Effector memory CD4-positive, alpha-beta T cell (primary cell): ENCODE measurements at places on chromosomes 13 and 19.

- peaks cover 14% of the 10 kb centered on the region for H3K4me1 ChIP-seq
- peaks cover 15% of the 10 kb centered on the region for H3K27me3 ChIP-seq
- no peak overlapping the region for H3K27ac ChIP-seq
- H3K36me3 ChIP-seq, result no peaks in the 10 kb centered on the region
- H3K4me3 ChIP-seq, result no peak overlapping the region
Observed at GRCh38 chr19:19207637-19208572, 3.9 kb upstream of the NCAN start.

GRCh38 chr13:91045351-91046034 is 302.0 kb upstream of the MIR17HG start:
- no peaks in the 10 kb centered on the region for H3K36me3 ChIP-seq
- no peaks in the 10 kb centered on the region for H3K27me3 ChIP-seq
- DNase-seq, result no peak
- H3K4me1 ChIP-seq, result no peaks in the 10 kb centered on the region

- H3K4me3 ChIP-seq, result no peak overlapping the region
- peaks cover 6% of the 10 kb centered on the region for H3K27me3 ChIP-seq
- no peak for DNase-seq
- H3K27ac ChIP-seq, result no peak overlapping the region
Observed at GRCh38 chr13:20942938-20943559, 40.5 kb upstream of the XPO4 start.

GRCh38 chr13:108597943-108598342 is 31.5 kb upstream of the MYO16 start:
- H3K4me1 ChIP-seq, result no peaks in the 10 kb centered on the region
- no peaks in the 10 kb centered on the region for H3K36me3 ChIP-seq
- no peak overlapping the region for H3K4me3 ChIP-seq

- no peak overlapping the region for H3K4me3 ChIP-seq
- H3K4me1 ChIP-seq, result no peaks in the 10 kb centered on the region
- H3K27ac ChIP-seq, result no peak overlapping the region
- peaks cover 4% of the 10 kb centered on the region for H3K27me3 ChIP-seq
- DNase-seq, result no peak
Observed at GRCh38 chr13:112348642-112349345, 27.4 kb upstream of the SPACA7 start.

DNA sequence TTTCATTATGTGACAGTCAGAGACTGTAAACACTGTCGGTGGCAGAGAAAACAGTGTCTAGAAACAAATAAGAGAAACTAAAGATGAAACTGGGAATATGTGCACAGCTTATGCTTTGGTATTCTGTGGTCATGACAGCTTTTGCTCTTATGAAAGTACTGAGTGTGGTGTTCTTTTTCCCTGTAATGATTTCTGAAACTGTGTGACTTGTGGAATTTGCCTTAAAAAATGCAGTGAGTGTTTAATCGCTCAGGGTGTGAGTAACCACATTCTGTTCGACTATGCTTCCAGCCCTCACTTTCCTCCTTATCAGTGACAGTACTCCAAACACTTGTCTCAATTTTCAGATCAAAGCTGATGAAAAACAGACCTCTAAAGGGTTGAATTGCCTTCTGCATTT is 66.9 kb upstream of the DIAPH3 start:
- H3K4me1 ChIP-seq, result no peaks in the 10 kb centered on the region
- no peak overlapping the region for H3K27ac ChIP-seq
- H3K27me3 ChIP-seq, result no peaks in the 10 kb centered on the region
- H3K36me3 ChIP-seq, result no peaks in the 10 kb centered on the region
- DNase-seq, result no peak

DNA sequence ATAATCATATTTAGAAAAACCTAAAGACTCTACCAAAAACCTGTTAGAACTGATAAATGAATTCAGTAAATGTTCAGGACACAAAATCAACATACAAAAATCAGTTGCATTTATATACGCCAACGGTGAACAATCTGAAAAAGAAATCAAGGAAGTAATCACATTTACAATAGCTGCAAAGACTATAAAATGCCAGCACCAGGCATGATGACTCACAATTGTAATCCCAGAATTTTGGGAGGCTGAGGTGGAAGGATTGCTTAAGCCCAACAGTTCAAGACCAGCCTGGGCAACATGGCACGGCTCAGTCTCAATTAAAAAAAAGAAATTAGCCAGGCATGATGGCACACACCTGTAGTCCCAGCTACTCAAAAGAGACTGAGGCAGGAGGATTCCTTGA is 7.0 kb downstream of the ZNF562 start:
- no peaks in the 10 kb centered on the region for H3K4me1 ChIP-seq
- H3K27me3 ChIP-seq, result no peaks in the 10 kb centered on the region

- H3K4me3 ChIP-seq, result no peak overlapping the region
- H3K27me3 ChIP-seq, result no peaks in the 10 kb centered on the region
- no peaks in the 10 kb centered on the region for H3K36me3 ChIP-seq
- H3K27ac ChIP-seq, result no peak overlapping the region
- DNase-seq, result no peak
Observed at GRCh38 chr19:6167115-6167514, 31.6 kb downstream of the ACSBG2 start.

DNA sequence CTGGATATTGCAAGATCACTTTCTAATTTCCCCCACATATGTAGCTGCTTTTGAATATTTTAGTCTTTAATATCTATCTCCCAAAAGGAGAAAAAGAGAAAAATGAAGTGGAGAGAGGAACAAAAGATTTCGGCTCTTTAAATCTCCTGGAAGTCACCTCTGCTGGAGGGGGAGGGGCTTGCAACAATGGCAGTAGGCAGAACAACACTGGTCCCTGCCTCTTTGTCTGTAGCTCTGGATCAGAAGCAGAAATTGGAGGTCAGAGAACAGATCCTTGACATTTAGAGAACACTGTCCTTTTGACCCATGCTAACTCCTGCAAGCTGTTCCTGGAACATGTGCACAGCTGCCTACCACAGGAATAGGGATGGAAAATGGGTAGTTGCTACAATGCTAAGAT is 86.7 kb upstream of the GPR12 start:
- H3K4me1 ChIP-seq, result no peaks in the 10 kb centered on the region
- H3K27ac ChIP-seq, result no peak overlapping the region
- H3K4me3 ChIP-seq, result no peak overlapping the region
- no peak for DNase-seq
- no peaks in the 10 kb centered on the region for H3K27me3 ChIP-seq

GRCh38 chr13:53068585-53069520 is 40.2 kb downstream of the OLFM4 start:
- no peaks in the 10 kb centered on the region for H3K27me3 ChIP-seq
- H3K27ac ChIP-seq, result no peak overlapping the region
- no peaks in the 10 kb centered on the region for H3K4me1 ChIP-seq
- DNase-seq, result no peak
